SJSA1 (cell line): ENCODE measurements at places on chromosomes 11 and 22.

DNA sequence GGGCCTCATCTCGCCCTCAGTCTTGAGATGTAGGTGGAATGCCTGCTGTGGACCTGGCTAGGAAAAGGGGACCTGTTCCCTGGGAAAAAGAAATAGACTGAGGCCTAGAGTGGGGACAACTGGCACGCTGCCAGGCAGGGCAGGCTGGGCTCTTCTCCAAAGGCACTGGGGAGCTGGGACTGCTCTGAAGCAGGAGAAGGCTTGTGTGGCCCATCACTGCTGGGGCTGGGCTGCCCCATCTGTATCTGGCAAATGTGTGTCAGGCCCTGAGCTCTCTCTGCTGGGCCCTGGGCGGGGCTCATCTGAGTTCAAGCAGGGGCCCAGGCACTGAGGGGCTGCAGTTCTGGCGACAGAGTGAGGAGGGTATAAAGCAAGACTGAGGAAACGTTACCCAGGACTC lies 32.9 kb downstream of the ARVCF start:
- no peak for DNase-seq

DNA sequence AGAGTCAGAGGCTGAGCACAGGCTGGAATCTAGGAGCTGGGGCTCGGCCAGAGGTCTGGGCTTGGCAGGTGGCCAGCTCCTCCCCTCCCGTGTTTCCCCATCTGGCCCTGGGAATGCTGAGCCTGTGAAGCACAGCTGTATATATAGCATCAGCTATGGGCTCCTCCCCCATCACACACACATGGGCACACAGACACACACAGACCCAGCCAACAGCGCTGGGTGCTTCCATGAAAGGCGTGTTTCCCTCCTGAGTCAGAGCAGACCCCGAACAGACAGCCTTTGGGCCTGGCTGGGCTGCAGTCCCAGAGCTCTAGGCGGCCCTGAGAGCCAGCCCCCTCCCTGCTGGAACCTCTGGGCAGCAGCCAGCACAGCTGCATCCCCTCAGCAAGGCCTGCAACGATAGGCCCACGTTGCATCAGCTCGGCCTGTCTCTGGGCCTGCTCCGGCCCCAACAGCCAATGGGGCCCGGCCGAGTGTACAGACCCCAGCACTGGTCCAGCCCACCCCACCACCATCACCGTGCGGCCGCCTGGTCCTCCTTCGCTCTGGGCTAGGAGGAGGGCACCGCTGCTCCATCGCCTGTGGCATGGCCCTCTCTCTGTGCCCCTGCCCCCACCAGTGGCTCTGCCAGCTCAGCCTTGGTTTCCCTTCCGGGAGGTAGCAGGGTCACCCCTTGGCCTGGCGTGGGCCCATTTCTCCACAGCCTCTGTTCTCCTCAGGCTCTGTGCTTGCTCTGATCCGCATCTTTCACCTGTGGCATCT lies 7.6 kb upstream of the SERPINH1 start:
- DNase-seq: peak; percentile 81

- DNase-seq: no peak
Measured at GRCh38 chr22:27452922-27453321, 348.6 kb downstream of the MN1 start.

- DNase-seq: peak; percentile 46
Measured at GRCh38 chr11:113663567-113663966, 42.5 kb downstream of the TMPRSS5 start.

GRCh38 chr11:59186130-59186594 lies 14.2 kb downstream of the DTX4 start:
- DNase-seq: no peak

GRCh38 chr11:102073253-102073652 lies 26.0 kb downstream of the CFAP300 start:
- no peak for DNase-seq

GRCh38 chr11:94909371-94909820 lies 64.0 kb downstream of the CWC15 start:
- DNase-seq: no peak

- DNase-seq: peak; percentile 47
Measured at GRCh38 chr22:20437613-20438426, at the start of gene SCARF2. SCARF2 (minus strand) TSS chr22:20437825; CDS start chr22:20437754, 71 bp downstream.

DNA sequence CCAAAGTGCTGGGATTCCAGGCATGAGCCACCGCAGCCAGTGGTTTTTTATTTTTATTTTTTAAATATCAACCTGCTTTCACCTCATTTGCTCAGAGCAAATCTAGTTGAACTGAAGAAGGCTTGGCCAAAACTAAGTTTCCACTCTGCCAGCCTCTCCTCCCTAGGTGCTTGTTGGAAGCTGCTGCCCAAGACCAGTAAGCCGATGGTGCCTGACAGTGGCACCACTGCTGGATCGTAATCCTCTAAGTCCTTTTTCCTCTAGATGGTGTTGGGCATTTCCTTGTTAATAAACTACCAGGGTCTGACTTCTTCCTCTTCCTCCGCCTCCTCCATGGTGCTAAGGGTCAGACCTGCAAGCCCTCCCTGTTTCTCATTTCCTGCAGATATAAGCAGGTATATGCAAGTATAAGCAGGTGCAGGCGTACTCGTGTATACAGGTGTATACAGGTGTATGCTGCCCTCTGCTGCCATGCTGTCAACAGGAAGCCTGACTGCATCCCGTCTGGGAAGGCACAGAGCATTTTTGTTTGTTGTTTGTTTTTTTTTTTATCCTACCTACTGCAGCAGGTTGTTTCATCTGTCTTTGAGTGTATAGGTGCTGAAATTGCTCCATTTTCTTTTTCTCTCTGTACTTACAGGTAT lies 1.6 kb downstream of the NADSYN1 start:
- no peak for DNase-seq

- DNase-seq: no peak
Measured at GRCh38 chr22:17981497-17981896, 42.9 kb downstream of the MICAL3 start.

- no peak for DNase-seq
Measured at GRCh38 chr11:120064341-120064740, 73.6 kb downstream of the TRIM29 start.

GRCh38 chr11:119774172-119774763 lies 45.3 kb upstream of the NECTIN1 start:
- no peak for DNase-seq

- DNase-seq: no peak
Measured at GRCh38 chr11:42773729-42774128, 538.1 kb upstream of the API5 start.

DNA sequence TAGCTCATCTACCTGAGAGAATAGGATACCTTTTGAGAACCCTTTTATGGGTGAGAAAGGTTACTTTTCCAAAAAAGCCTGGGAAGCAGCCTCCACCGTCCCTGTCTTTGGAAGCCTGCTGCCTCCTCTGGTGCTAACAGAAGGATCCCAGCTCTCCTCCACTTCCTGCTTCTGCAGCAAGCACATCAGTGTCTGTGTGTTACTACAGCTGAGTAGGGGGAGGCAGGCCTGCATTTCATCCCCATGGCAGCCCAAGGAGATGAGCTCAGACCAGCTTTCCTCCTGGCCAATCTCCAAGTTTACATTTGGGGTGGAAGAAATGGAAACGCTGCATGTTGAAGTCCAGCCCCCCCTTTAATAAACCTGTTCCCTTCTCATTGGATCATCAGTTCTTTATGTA lies 7.4 kb upstream of the CCDC34 start:
- no peak for DNase-seq

DNA sequence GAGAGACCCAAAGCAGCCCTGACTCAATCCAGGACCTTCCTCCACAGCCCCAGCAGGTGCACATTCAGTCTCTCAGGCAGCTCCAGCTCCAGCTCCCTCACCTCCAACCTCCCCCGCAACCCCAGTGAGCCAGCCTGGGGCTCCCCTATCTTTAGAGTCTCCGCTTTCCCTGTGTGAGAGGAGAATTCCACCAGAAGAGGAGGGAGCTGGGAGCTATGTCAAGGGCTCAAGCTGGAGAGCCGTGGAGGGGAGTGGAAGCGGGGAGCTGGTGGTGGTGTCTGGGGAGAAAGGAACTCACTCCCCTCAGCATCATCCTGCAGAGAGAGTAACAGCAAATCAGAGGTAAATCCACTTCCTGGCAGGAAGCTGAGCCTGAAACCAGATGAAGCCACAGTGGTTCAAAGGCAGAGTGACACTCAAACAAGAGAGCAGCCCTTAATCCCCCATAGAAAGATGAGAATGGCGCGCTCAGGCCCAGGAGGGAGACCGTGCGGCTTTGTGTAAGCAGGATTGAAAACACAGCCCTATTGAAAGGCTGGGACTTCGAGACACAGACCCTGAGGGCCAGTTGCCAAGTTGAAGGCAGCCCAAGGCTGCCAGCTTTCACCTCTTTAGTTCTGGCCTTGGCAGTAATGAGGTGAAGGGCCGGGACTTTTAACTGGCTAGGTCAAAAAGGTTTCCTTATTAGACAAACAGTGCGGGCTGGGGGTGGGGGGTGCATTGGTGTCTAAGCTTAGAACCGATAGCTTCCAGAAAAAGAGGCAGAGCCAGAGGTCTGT lies 21.4 kb upstream of the CDON start:
- DNase-seq: no peak

DNA sequence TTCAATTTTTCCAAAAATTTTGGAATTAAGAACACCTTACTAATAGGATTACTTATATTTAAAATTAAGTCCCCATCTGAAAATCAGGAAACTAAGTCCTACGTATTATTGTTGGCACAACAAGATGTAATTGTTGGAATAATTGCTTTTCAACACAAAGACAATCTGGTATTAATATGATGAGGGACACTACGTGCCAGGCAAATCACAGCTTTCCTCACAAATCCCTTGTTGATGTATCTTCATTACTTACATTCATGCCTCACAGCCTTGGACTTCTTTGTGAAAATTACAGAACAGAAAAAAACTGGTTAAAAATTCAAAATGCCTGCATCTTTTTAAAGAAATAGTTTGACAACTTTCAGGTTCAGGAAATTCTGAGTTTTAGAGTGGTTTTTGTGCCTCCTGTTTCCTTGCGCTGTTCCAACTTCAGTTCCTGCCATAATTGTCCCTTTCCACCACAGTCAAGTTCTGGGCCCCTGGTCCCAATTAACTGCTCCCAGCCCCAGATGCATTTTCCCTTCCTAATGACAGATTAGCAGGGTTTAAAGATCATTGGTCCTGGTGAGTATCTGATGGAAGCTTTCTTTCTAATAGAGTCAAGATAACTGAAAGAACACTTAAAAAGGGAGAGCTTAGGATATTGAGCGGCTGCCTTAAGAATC lies 23.3 kb upstream of the CCDC34 start:
- DNase-seq: no peak

- peak; percentile 58 for DNase-seq
Measured at GRCh38 chr11:10114593-10115404, 179.2 kb downstream of the SBF2 start.

DNA sequence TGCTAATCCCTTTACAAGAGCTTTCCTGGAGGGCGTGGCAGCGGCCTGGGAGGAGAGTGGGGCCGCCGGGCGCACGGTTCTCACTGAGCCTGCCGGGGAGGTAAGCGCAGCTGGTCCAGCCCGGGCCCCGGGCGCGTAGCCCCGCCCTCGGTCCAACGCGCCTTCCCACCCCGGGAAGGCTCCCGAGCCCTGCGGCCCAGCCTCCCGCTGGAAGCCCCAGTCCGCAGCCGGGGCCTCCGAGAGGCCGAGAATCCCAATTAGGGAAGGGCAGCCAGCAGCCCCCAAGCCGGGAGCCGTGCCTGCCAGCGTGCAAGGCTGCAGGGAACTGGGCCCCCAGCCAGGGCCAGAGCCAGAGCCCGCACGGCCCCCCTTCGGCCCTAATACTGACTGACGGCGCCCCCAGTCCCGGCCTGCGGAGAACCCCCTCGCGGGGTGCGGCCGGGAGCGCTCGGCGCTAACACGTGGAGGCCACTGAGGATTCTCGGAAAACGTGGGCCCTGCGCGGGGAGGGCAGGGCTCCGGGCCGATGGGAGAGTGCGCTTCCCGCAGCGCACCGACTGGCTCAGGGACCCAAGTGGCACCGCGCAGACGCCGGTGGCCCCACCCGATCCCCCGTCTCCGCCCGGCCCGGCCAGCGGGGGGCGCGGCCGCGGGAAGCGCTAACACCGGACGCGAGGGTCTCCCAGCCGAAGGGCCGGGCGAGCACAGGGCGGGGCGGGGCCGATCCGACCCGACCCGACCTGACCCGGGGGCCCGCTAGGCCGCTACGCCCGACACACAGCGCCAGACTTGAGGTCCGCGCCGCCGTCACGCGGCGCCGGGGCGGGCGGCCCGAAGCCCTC lies 5.7 kb downstream of the ZFTA start:
- no peak for DNase-seq

GRCh38 chr11:6351782-6352382 lies 31.6 kb upstream of the CAVIN3 start:
- no peak for DNase-seq

GRCh38 chr11:71065841-71066240 lies 186.5 kb downstream of the SHANK2 start:
- DNase-seq: no peak

DNA sequence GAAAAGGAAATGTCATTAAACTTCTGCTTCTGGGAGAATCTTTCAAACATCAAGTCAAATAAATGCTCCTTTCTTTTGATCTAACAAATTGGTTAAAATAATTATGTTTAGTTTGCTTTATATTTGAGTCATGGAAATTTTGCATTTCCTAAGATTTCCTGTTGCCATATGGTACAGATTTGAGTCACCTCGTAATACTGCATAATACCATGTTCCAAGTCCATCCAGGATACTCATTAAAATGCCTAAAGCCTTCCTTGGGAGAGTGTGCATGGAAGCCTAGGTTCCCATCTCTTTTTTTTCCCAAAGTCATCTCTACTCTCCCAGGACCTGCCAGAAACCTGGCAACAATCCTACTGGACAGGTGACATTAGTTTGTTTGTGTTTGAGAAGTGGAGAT lies 4.2 kb downstream of the OR9I1 start:
- no peak for DNase-seq

DNA sequence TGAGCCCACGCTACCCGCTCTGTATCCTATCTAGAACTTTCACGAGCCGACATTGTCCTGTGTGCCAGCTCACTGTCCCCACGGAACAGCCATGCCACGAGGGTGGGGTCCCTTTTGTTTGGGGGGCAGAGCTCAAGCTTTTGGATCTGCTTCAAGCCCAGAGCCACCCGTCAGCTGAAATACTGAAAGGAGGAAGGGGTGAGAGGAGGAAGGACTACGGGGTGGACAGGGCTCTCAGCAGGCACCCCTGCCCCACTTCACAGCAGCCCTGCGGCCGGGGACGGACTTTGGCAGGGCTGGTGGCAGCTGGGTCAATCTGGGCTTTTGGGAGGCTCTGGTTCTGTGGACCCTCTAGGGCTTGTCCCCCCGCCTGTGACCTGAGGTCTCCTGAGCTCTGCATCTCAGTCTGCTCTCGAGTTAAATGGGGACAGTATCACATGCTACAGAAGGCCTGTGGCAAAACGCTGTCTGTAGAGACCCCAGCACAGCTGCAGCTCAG lies 30.0 kb upstream of the MUC5AC start:
- no peak for DNase-seq

- no peak for DNase-seq
Measured at GRCh38 chr11:116239247-116239646, 533.5 kb downstream of the BUD13 start.

- DNase-seq: no peak
Measured at GRCh38 chr11:84581083-84581482, 1046.1 kb downstream of the DLG2 start.

- no peak for DNase-seq
Measured at GRCh38 chr11:129066229-129066628, 123.6 kb upstream of the TP53AIP1 start.

DNA sequence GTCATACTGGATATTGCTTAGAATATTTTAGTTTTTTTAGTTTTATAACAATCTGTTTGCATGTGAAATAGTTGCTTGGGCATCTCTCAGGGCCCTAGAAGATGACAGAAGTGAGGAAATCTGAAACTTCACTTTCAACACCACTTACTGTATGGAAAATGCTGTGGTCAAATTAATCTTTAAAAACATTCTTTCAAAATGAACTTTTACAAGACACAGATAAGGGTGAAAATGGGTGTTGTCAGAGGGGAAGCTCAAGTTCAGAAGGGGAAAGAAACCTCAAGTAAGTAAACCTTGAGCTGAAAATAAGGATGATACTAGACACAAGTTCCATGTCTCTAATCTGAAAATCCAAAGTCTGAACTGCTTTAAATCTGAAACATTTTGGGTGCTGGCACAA lies 1840.1 kb upstream of the RAG2 start:
- DNase-seq: no peak
